ENCODE measurements at places on chromosomes 5 and 9.

DNA sequence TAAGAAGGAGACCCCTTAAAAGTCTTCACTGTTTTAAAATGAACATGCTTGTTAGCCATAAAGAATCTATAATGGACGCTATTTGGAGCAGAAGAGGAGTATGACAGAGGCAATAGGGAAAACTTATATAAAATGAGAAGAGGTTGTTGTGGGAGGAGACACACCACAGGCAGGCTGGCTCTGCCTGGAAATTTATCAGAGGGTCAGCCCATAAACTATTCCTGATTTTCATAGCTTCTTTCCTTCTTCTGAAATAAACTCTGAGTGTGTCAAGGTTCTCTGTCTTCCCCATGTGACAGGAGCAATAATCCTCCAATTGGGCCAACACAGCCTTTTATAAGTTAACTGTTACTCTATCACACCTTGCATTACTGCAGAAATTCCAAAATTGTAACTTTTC lies 19.6 kb upstream of the RUSC2 start:
- no peak for DNase-seq

DNA sequence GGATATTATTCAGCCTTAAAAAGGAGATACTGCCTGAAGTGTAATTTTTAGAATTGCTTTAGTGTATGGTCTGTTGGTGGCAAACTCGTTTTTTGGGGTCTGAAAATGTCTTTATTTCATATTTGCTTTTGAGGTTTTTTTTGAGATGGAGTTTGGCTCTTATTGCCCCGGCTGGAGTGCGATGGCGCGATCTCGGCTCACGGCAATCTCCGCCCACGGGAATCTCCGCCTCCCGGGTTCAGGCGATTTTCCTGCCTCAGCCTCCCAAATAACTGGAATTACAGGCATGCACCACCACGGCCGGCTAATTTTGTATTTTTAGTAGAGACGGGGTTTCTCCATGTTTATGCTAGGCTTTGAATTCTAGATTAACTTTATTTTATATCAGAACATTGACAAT lies 20.2 kb upstream of the PCDHB1 start:
- no peak for DNase-seq

DNA sequence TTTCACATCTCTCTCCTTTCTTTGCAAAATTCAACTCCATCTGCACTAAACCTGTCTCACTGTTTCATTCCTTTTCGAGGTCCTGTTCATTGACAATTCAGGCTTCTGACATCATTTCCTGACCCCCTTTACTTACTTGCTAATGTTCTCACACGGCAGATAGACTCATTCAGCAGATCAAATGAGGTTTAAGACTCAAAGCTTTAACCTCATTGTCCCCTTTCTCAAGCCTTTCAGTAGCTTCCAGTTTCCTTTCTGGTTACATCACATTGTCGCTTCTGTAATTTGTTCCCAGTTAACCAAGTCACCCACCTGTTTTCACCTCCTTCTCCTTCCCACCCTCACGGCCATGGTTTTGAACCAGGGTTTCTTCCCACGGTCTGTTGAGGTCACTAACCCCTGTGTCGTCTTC lies 143.4 kb upstream of the OTULINL start:
- DNase-seq: no peak

- DNase-seq: no peak
Observed at GRCh38 chr5:6700685-6701355, 12.4 kb upstream of the TENT4A start.

GRCh38 chr9:109681301-109681700 lies 98.7 kb upstream of the PALM2AKAP2 start:
- no peak for DNase-seq

- DNase-seq: peak; percentile 40
Observed at GRCh38 chr9:121837113-121837961, 185.9 kb downstream of the DAB2IP start.

DNA sequence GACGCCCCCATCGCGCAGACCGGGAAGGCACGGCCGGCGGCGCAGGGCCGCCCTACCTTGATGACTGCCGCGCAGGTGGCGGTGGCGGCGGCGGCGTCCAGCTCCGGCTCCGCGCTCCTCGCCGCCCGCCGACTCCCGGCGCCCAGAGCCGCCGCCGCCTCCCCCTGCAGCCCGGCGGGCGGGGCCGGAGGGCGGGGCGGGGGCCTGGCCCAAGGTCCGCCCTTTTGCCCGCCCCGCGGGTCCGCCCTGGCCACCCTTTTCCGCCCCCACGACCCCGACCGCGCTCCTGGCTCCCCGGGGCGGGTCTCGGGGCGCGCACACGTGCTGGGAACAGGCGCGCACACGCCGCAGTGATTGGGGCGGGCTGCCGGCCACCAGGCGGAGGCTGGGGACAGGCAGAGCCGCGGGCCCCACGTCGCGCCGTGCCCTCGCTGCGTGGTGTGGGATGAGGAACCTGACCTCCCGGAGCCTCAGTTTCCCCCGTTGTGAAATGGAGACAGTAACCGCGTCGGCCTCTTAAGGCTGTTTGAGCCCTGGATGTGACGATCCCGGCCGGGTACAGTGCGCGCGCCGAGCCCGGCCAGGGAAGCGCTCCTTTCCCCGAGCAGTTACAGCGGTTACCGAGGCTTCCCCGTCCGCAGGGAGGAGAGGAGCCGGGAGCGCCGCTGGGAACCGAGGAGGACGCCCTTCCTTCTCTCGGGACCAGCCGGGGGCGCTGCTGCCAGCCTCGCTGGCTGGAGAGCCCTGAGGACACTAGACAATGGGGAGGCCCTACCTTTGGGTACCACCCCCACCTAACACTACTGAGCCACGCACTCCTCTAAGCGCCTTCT lies at the start of gene CORO2A:
TSS of gene CORO2A (minus strand) at position 135 of the 833 bp plus-strand sequence. CDS start 34,977 bp downstream, outside the sequence.
- DNase-seq: peak; percentile 76

GRCh38 chr9:113538701-113539430 lies 75.3 kb downstream of the RGS3 start:
- DNase-seq: no peak

DNA sequence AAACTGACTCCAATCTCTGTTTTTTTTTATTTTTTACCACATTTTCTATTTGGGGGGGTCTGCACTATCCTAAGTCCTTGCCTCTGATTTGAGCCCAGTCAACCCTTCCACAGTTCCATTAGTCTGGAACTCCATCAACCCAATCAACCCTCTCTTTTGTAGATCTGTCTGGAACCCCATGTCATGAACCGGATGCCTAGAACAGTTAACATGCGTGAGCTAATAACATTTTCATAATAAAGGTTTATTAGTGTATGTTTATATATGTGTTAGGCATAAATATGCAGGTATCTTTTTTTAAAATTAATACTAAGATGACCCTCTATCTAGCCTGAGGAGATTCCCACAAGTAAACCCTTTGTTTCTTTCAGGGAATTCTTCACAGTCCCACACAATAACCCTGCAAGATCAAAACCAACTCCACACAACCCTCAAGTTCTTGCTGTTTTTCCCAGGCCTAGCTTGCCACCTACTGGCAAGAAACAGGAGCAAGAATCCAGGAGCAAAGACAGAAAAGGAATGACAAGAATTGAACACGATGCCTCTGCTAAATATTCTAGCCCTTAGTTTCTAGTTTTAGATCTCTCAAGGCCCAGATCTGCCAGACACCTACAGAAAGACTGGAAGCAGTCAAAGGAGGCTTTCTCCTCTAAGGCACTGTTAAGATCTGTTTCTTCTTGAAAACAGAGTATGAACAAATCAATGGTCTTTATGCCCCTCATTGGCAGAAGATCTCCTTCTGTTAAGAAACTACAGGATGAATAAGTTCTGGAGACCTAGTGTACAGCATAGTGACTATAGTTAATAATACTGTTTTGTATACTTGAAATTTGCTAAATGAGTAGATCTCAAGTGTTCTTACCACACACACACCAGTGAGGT lies 100.4 kb downstream of the TRIM36 start:
- no peak for DNase-seq

DNA sequence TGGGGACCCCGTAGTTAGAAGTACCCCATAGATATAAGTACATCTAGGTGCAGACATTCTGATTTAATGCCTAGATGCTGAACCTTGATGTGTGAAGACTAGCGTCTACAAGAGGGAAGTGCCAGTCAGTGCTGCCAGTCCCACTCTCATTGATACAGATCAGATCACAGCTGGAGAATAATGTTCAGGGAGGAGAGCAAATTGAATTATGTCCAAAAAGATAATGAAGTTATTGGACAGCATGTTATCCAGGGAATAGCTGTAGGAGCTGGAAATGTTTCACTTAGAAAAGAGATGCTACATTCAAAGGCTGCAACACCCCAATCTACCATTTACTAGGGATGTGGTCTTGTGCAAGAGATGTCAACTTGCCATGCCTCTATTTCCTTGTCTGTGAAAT lies 15.9 kb upstream of the RNF183 start:
- DNase-seq: no peak

- DNase-seq: no peak
Observed at GRCh38 chr5:76874088-76874581, 24.3 kb downstream of the S100Z start.

DNA sequence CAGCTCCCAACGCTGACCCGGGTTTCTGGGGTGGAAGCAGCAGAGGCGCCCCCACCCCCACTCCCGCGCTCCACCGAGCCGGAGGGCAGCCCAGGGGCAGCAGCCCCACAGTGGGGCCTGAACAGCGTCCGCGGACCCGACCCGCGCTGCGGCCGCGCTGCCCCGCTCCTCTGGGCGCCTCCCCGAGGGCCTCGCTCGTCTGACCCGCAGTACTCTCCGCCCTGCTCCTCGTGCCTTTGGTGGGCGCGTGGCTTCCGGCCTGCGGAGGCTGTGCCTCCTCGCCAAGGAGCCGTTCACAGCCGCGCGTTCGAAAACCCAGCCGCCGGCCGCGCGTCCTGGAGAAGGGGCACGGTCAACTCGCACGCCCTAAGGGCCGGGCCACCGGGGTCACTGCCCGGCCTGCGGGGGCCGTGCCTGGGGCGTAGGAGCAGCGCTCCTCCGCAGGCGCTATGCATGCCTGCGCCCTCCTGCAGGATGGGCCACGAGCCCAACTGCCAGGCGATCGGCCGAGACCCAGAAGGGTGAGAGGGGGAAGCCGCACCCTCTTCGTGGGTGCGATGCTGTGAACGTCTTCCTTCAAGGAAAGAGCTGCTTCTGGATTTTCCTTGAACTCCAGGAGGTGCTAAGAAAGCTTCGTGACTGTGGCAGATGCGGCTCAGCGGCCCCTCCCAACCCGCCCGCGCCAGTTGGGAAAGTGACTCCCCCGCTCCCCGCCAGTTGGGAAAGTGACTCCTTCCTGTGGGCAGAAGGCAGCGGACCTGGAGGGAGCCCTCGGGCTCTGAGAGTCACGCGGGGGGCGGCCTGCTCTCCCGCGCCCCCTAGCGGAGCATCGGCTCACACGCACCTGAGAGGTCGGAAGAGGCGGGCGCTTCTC lies 82.7 kb downstream of the HSD17B3 start:
- DNase-seq: no peak

DNA sequence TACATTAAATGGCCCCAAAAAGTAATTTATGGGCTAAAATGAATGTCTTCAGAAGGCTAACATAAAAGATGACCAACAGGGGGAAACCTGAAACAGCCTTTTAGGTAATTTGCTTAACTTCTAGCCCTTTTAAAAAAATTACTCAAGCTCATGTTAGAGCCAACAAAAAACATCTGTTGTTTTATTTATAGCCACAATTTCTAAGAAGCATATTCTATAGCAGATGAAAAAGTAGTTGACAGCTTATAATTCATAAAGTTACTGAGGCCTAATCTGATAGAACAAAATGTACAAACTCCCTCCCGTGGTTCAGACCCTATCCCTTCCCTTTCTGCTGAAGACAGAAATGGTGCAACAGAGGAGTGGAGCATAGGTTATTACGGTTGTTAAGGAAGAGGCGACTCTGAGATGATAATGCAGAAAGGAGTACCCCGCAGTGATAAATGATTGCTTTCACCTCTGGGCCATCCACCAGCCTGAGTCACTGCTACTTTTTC lies 46.1 kb downstream of the PIK3R1 start:
- no peak for DNase-seq

Measured in ureter (tissue), 1 donor.